Panc1 (cell line): ENCODE measurements at places on chromosomes 7 and 10. TPM values are rescaled to one million over a fixed set of nuclear protein-coding genes. Genes with fewer than 3 reads are reported as not detected.

FAM13C gene
- total RNA-seq: not detected

NPC1L1 gene
- not detected for total RNA-seq

WBP1L gene
- total RNA-seq: 91.3 TPM

TAS2R3 gene
- 0.49 TPM for total RNA-seq

ZNF92 gene
- total RNA-seq: 10.7 TPM

DNAJC12 gene
- 0.44 TPM for total RNA-seq

MMP21 gene
- total RNA-seq: not detected

MYO1G gene
- 0.41 TPM for total RNA-seq

MRC1 gene
- total RNA-seq: 0.21 TPM

TNPO3 gene
- total RNA-seq: 71.8 TPM

ABCB4 gene
- total RNA-seq: 0.18 TPM
